Left lobe of liver (tissue), 2 donors: ENCODE measurements at places on chromosomes 5 and 9.

DNA sequence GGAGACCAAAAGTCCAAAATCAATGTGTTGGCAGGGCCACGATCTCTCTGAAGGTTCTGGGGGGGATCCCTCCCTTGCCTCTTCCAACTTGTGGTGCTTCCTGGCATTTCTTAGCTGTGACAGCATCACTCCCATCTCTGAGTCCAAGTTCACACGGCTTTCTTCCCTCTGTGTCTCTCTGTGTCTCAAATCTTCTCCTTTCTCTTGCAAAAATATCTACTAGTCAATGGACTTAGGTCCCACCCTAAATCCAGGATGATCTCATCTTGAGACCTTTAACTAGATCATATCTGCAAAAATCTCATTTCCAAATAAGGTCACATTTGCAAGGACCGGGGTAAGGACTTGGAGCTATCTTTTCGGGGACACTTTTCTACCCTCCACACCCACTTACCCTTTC lies 186.1 kb downstream of the HSD17B3 start:
- DNase-seq = no peak

GRCh38 chr9:118209343-118209742 lies 505.1 kb downstream of the TLR4 start:
- DNase-seq = no peak

DNA sequence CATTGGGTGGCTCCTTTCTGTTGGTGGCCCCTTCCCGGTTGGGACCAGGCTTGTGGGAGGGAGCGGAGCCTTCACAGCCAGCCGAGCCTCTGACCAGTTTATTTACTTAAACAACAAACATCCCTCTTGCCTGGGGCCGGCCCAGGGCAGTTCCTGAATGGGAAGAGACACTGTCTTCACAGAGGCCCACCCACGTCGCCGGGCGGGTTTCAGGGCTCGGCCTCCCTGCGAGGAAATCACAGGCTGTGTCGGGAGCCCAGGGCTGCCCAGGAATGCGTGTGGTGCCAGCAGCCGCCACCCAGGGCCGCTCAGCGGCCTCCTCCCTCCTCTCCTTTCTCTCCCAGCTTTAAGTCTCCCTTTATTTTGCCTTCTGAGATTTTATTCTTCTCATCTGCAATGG lies 132.5 kb downstream of the HSD17B3 start:
- DNase-seq = no peak

DNA sequence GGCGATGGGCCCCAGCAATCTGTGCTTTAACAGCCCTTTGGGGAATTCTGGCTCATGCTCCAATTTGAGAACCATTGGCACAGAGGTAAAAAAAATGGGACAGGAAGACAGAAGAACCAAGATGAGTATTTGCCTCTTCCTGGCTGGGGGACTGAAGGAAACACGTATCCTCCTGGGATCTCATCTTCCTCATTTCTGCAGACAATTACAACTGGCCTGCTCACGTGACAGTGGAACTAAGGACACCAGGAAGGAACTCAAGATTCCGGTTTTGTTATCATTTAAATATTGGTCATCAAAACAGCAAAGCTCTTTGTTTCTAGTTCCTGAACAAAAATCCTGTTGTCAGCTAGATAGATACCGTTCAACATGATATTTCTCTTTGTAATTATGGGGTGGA lies 216.0 kb upstream of the DAP start:
- DNase-seq = no peak

GRCh38 chr5:107565791-107566767 lies 104.7 kb downstream of the EFNA5 start:
- DNase-seq = no peak
